ENCODE measurements at places on chromosomes 11 and 22. TPM values are rescaled to one million over a fixed set of nuclear protein-coding genes. Genes with fewer than 3 reads are reported as not detected.

The MRGPRF gene
- total RNA-seq = 27.4 TPM

DNA sequence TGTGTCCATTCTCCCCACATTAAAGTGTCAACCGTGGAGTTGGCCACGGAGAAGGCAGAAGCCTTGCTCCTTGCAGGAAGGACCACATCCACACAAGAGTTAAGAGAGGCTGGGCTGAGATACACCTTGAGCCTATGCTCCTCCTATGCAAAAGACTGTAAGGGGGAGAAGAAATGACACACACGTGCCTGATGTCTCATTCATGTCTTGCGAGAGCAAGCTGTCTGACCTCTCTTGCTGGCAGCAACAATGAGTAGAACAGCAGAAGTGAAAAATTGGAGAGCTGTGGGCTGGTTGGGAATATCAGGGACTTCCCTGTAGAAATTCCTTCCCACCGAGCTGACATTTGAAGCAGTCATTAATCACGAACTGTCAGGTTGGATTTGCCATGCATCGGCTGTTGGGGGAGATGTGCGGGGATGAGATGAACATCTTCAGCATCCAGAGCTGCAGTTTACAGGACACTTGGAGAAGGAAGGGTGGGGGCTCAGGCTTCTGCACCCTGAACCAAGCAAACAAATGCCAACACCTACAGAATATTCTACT is 139.3 kb downstream of the MYO18B start:
- DNase-seq = no peak
- H3K4me3 ChIP-seq = no peak overlapping the region
- H3K4me1 ChIP-seq = no peaks in the 10 kb centered on the region
- no peaks in the 10 kb centered on the region for H3K36me3 ChIP-seq

The LRP5 gene
- total RNA-seq = 32.2 TPM

DNA sequence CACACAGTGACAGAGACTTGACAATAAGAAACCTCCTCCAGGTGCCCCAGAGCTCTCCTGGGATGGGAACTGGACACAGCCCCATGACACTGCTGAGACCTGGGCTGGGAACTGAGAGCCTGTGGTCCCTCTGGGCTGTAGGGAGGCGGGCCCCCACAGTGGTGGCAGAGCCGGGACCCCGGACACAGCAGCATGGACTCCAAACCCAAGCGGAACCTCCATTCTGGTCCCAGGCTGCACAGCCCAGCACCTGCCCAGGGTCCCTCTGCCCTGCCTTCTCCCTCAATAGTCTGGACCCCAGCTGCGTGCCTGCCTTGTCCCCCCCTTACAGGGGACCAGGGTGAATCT is 8.4 kb upstream of the APOBEC3H start:
- no peaks in the 10 kb centered on the region for H3K27me3 ChIP-seq
- no peaks in the 10 kb centered on the region for H3K4me1 ChIP-seq
- no peak overlapping the region for H3K4me3 ChIP-seq
- H3K36me3 ChIP-seq = no peaks in the 10 kb centered on the region
- no peak for DNase-seq
- no peak overlapping the region for H3K27ac ChIP-seq

The CATSPERZ gene
- total RNA-seq = not detected

DNA sequence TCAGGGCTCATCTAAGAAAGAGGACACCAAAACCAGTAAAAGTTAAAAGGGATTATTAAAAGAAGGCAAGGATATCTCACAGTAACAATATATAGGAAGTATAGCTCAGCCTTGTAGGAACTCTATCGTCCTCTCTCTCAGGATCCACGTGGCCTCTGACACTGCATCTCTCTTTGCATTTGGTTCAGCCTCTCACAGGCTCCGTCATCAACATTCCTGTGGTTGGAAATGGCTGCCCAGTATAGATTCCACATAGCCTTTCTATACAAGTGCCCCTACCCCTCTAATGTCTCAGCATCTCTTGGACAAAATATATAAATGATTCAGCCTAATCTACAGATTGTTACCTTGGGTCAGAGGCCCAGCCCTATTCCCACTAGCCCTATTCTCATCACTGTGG is 101.3 kb upstream of the DBX1 start:
- no peaks in the 10 kb centered on the region for H3K36me3 ChIP-seq
- H3K4me3 ChIP-seq = no peak overlapping the region
- H3K4me1 ChIP-seq = no peaks in the 10 kb centered on the region
- DNase-seq = no peak
- H3K27ac ChIP-seq = no peak overlapping the region

- no peaks in the 10 kb centered on the region for H3K36me3 ChIP-seq
- no peak overlapping the region for H3K4me3 ChIP-seq
- peaks cover 9% of the 10 kb centered on the region for H3K27me3 ChIP-seq
- H3K27ac ChIP-seq = no peak overlapping the region
Observed at GRCh38 chr11:61007956-61008896, 36.7 kb downstream of the CD6 start.

DNA sequence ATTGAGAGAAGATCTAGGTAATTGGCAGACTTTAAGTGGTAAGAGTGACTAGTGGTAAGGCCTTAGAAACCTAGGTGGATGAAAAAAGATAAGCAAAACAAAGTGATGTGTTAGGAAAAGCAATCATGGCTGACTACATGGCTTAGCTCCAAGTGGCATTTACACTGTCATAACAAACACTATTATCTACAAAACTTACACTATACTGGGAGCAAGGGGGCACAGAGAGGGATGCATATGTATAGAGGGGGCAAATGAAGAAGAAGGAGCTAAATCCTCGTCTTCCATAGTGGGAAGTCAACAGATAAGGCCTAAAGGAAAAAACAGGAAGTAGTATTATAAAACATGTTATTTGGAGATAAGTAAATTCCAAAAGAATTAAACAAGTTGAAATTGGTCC is 32.5 kb downstream of the ADORA2A start:
- H3K27ac ChIP-seq = no peak overlapping the region

- no peak overlapping the region for H3K4me3 ChIP-seq
- no peaks in the 10 kb centered on the region for H3K4me1 ChIP-seq
- H3K27me3 ChIP-seq = no peaks in the 10 kb centered on the region
- no peak for DNase-seq
- H3K27ac ChIP-seq = no peak overlapping the region
Observed at GRCh38 chr11:110728476-110728875, 16.2 kb upstream of the ARHGAP20 start.

DNA sequence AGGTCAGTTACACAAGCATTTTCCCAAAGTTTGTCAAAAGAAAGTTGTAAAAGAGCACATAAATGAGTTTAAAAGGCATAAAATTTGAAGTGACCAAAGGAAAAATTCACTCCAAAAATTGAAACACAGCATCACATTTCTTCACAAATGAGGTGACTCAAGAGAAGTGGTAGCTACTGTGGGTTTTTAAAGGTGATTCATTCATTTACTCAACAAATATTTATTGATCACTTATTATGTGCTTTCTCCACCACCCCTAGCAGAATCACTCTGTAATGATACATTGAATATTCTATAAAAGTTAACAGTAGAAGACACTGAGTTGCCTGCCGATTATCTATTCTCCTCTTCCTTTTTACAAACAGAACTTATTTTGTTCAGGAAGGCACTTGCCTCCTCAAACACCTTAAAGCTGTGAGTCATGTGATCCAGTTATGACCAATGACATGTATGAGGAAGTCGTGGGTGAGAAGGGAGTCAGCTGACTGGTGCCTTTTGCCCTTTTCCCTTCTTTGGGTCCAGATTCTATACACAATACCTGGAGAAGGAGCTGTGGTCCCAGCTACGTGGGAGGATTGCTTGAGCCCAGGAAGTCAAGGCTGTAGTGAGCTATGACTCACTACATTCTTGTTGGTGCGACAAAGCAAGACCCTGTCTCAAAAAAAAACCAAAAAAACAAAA is 67.7 kb upstream of the CLNS1A start:
- H3K36me3 ChIP-seq = no peaks in the 10 kb centered on the region
- peaks cover 4% of the 10 kb centered on the region for H3K4me1 ChIP-seq
- no peaks in the 10 kb centered on the region for H3K27me3 ChIP-seq
- H3K27ac ChIP-seq = no peak overlapping the region
- peak; percentile 9 for DNase-seq
- no peak overlapping the region for H3K4me3 ChIP-seq

DNA sequence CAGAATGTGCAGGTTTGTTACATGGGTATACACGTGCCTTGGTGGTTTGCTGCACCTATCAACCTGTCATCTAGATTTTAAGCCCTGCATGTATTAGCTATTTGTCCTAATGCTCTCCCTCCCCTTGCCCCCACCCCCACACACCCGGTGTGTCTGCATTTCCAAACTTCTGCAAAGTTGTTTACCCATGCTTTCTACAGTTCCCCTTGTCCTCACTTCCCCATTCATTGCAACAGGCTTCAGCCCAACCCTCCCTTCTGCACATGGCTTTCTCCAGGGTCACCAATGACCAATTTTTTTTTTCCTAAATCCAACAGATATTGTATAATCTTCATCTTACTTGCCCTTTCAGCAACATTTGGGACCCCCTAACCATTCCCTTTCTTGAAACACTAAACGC is 32.0 kb upstream of the NUP50 start:
- no peak overlapping the region for H3K27ac ChIP-seq
- DNase-seq = no peak
- H3K4me3 ChIP-seq = no peak overlapping the region
- peaks cover 32% of the 10 kb centered on the region for H3K36me3 ChIP-seq
- H3K4me1 ChIP-seq = peaks cover 29% of the 10 kb centered on the region

The GAS2 gene
- total RNA-seq = 1.8 TPM

DNA sequence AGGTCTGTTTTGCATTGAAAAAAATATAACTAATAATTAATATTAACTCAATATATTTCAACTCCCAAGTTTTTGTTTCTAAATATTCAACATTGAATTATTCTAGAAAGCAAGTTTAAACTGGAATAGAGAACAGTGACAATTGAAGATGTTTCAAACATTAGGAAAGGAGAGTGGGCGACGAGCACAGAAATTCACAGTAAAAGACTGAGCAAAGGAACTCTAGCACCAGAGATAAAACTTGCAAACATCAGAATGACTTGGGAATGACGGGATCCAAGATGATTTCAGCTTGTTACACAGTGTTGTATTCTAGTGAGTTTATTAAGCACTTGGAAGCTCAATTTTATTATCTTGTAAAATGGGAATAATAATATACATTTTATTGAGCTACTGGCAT is 56.6 kb upstream of the CNTN5 start:
- no peak overlapping the region for H3K27ac ChIP-seq
- H3K27me3 ChIP-seq = no peaks in the 10 kb centered on the region
- no peaks in the 10 kb centered on the region for H3K36me3 ChIP-seq
- no peak overlapping the region for H3K4me3 ChIP-seq
- no peaks in the 10 kb centered on the region for H3K4me1 ChIP-seq

- H3K4me3 ChIP-seq = no peak overlapping the region
- DNase-seq = peak; percentile 71
- H3K27me3 ChIP-seq = peaks cover 25% of the 10 kb centered on the region
Observed at GRCh38 chr11:46920755-46921154, 2.4 kb upstream of the LRP4 start.

DNA sequence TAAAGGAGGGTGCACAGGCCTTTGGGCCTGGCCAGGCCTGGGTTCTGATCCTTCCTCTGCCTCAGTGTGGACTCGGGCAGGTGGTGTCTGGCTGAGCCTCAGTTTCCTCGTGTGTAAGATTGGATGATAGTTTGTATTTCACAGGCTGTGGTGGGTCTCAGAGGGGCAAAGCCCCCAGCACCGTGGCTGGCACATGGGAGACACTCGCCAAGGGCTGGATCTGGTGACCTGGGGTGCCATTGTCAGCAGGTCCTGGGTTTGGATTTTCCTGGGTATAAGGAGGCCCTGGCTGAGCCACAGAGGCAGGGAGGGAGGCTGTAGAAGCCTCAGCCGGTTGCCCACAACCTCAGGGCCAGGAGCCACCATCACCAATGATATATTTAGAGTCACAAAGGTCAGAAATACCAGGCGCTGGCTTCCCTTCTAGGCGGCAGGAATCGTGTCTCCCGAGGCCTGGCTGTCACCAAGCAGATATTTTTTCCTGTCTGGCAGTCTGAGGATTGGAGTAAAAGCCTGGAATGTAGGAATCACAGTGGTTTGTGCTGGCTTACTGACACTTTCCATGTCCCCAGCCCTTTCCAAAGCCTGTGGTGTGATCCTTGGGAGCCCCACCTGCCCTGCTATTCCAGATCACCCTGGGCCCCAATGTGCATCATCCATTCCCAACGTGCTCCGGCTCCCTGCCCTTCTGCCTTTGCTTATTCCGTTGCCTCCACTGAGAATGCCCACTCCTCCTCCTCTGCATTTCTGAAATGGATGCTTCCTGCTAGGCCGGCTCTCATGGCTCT is 15.6 kb downstream of the KCNC1 start:
- H3K27ac ChIP-seq = no peak overlapping the region
- H3K36me3 ChIP-seq = no peaks in the 10 kb centered on the region
- peaks cover 39% of the 10 kb centered on the region for H3K27me3 ChIP-seq

The CREB3L1 gene
- total RNA-seq = 12.1 TPM

The ARHGAP42 gene
- total RNA-seq = 17.2 TPM

The SAA4 gene
- total RNA-seq = not detected

DNA sequence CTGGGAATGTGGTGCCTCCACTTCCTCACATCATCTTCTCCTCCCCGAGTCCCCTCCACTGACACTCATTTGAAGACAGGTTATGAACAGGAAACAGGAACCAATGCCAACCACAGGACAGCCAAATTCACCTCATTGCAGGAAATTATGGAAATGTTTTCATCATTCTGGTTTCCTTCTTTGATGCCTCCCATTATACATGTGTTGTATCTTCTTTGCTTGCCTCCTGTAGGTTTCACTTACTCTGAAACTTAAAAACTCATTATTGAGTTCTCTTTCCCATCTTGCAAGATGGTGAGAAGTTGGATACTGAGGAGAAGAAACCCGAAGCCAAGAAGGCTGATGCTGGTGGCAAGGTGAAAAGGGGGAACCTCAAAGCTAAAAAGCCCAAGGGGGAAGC is 108.5 kb downstream of the PHF21B start:
- H3K4me3 ChIP-seq = no peak overlapping the region
- no peak for DNase-seq
- H3K27ac ChIP-seq = no peak overlapping the region
- H3K36me3 ChIP-seq = no peaks in the 10 kb centered on the region
- H3K27me3 ChIP-seq = no peaks in the 10 kb centered on the region

The OR52L1 gene
- total RNA-seq = not detected

The FAM83F gene
- not detected for total RNA-seq

GRCh38 chr11:116224154-116224888 is 548.5 kb downstream of the BUD13 start:
- H3K27ac ChIP-seq = no peak overlapping the region
- no peaks in the 10 kb centered on the region for H3K27me3 ChIP-seq
- H3K4me1 ChIP-seq = no peaks in the 10 kb centered on the region
- no peaks in the 10 kb centered on the region for H3K36me3 ChIP-seq
- DNase-seq = no peak
- no peak overlapping the region for H3K4me3 ChIP-seq

DNA sequence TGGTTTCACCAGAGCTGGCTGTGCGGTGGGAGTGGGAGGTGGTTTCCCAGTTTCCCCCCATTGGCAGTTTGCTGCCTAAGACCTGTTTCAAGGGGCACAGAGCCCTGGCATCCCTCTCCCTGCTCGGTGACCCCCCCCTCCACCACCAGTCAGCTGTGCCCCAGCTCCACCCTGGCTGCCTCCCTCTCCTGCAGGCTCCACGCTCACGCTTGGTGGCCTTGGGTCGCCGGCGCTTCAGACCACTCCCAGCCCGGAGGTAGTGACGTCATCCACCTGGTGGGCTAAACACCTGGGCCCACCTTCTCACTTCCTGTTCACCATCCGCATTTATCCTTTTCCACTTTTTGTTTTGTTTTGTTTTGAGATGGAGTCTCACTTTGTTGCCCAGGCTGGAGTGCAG is 7.8 kb downstream of the GAL start:
- no peak for DNase-seq
- no peak overlapping the region for H3K4me3 ChIP-seq
- no peaks in the 10 kb centered on the region for H3K4me1 ChIP-seq
- no peak overlapping the region for H3K27ac ChIP-seq
- H3K27me3 ChIP-seq = peaks cover 33% of the 10 kb centered on the region

The OR5D14 gene
- total RNA-seq = not detected

- no peak for DNase-seq
- no peaks in the 10 kb centered on the region for H3K27me3 ChIP-seq
- no peaks in the 10 kb centered on the region for H3K4me1 ChIP-seq
- H3K36me3 ChIP-seq = no peaks in the 10 kb centered on the region
Observed at GRCh38 chr11:82038154-82038553, 695.5 kb downstream of the FAM181B start.

The SPON1 gene
- 24.6 TPM for total RNA-seq

The GAL gene
- not detected for total RNA-seq
